ENCODE measurements at places on chromosomes 7 and 10.

DNA sequence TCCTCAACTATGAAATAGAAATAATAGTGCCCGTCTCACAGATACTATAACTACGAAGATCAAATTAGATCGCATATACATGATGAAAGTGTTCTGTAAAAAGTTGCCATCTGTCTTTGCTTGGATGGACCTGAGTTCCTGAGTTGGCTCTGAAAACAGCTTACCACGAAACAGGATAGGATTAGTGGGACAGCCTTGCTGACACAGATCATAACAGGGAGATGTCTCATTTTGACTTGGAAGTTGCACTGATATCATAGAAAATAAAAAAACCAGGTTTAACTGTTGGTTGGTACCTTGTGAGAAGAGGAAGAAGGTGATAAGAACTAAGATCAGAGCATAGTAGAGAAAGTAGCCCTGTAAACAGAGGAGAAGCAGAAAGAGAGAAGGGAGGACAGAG is 79.3 kb upstream of the AGBL3 start:
- no peak for DNase-seq

DNA sequence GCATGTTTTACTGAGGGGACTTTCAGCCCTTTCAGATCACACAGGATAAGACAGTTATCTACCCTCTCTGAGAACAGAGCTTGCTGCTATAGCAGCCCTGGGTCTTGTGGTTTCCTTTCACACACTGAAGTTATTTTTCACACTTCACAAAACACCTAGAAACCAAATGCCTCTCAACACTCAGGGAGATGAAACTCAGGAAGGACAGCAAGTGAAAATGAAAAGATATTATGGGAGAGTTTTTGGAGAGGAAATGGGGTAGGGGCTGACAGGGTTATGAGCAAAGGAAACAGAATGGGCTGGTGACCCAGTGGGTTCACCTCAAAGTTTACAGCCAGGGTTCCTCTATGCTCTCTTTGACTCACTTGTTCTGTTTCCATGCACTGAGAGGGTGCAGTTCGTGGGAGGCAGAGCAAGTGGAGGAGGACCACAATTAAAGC is 17.0 kb upstream of the GIMAP2 start:
- no peak for DNase-seq

GRCh38 chr7:155441856-155442255 is 16.1 kb upstream of the EN2 start:
- no peak for DNase-seq

- no peak for DNase-seq
These were observed 345.8 kb downstream of the KCNMA1 start for GRCh38 chr10:77291596-77292505.

- DNase-seq, result no peak
These were observed 23.6 kb upstream of the PDK4 start for GRCh38 chr7:95619921-95620320.

- no peak for DNase-seq
These were observed 70.0 kb upstream of the SFMBT2 start for GRCh38 chr10:7480742-7481367.

DNA sequence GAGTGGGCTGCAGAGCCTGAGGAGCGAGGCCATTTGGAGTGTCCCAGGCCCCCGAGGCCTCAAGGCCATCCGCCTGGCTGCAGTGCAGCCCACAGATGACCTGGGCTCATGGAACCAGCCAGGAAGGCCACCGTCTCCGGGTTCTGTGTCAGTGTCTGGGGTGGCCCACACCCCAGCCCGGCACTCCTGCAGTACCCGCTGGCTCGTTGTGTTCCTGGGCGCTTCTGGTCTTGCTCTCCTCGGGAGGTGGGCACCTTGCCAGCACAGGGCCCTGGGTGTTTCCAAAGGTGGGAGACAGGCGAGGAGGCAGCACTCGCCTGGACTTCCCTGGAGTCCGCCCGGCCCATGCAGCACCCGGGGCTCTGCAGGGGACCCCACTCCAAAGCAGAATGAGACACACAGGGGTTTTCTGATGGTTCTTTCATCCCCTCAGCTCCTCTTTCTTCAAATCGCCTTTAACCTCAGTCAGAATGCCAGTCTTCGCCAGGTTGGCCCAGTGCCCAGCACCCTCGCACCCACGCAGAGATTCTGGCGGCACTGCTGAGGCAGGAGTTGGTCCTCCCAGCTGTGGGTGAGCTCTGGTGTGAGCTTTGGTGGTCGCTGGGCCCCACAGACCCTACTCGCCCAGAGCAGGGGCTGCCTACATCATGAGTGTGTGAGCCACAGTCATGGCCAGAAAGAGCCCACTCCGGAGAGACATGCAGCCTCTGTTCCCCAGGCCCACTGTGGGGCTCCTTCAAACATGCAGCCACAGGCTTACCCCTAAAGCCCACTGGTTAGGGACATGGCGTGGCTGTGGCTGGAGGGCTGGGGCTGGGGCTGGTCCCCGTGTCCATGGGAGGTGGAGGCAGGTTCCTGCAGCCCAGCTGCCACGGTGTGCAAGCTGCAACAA is 155.7 kb downstream of the EBF3 start:
- no peak for DNase-seq

GRCh38 chr7:122975341-122975740 is 20.2 kb downstream of the TAS2R16 start:
- DNase-seq, result no peak

Data from GM12891 (cell line).